ENCODE measurements at places on chromosomes 6 and 20. TPM values are rescaled to one million over a fixed set of nuclear protein-coding genes. Genes with fewer than 3 reads are reported as not detected.

DNA sequence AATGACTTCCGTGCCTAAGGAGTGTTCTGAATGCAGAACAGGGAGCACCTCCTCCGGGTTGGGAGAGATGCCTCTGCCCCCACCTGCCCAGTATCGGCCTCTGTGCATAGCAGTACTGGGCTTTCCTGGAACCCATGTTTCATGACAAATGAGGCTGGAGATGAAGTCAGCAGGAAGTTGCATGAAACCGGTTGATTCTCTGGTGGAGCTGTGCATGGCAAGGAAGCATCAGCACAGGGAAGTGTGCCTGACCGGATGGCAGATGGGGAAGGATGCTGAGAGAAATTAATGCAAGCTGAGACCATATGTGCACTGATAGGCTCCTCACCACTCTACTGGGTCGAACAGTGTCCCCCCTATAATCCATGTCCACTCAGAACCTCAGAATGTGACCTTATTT is 155.5 kb downstream of the CDH26 start:
- H3K27me3 ChIP-seq: peaks cover 17% of the 10 kb centered on the region
- no peak for DNase-seq
- H3K4me1 ChIP-seq: peaks cover 6% of the 10 kb centered on the region

GRCh38 chr20:8151372-8151771 is 19.3 kb downstream of the PLCB1 start:
- H3K27ac ChIP-seq: no peak overlapping the region
- H3K36me3 ChIP-seq: peaks cover 13% of the 10 kb centered on the region
- H3K4me1 ChIP-seq: peaks cover 90% of the 10 kb centered on the region
- no peak overlapping the region for H3K4me3 ChIP-seq
- H3K27me3 ChIP-seq: peaks cover 2% of the 10 kb centered on the region
- DNase-seq: no peak

- H3K27ac ChIP-seq: no peak overlapping the region
- H3K4me3 ChIP-seq: no peak overlapping the region
- peaks cover 12% of the 10 kb centered on the region for H3K27me3 ChIP-seq
- no peaks in the 10 kb centered on the region for H3K36me3 ChIP-seq
These were observed 181.2 kb upstream of the JAG1 start for GRCh38 chr20:10854976-10855375.

- DNase-seq: no peak
- no peaks in the 10 kb centered on the region for H3K4me1 ChIP-seq
- H3K36me3 ChIP-seq: no peaks in the 10 kb centered on the region
- no peak overlapping the region for H3K27ac ChIP-seq
- H3K27me3 ChIP-seq: no peaks in the 10 kb centered on the region
These were observed 68.0 kb downstream of the DOK5 start for GRCh38 chr20:54543369-54543768.

DNA sequence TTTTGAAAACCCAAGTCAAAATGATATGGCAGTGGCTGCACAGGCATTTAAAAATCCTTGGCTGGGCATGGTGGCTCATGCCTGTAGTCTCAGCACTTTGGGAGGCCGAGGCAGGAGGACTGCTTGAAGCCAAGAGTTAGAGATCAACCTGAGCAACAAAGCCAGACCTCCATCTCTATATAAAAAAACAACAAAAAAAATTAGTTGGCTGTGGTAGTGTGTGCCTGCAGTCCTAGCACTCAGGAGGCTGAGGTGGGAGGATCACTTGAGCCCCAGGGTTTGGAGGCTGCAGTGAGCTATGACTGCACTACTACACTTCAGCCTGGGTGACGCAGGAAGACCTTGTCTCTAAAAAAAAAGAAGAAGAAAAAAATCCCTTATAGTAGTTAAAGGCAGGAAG is 142.9 kb downstream of the MYB start:
- peaks cover 11% of the 10 kb centered on the region for H3K4me1 ChIP-seq
- no peaks in the 10 kb centered on the region for H3K27me3 ChIP-seq
- no peak overlapping the region for H3K4me3 ChIP-seq

TBXT gene
- total RNA-seq: not detected

TBX18 gene
- total RNA-seq: 21.8 TPM

DNA sequence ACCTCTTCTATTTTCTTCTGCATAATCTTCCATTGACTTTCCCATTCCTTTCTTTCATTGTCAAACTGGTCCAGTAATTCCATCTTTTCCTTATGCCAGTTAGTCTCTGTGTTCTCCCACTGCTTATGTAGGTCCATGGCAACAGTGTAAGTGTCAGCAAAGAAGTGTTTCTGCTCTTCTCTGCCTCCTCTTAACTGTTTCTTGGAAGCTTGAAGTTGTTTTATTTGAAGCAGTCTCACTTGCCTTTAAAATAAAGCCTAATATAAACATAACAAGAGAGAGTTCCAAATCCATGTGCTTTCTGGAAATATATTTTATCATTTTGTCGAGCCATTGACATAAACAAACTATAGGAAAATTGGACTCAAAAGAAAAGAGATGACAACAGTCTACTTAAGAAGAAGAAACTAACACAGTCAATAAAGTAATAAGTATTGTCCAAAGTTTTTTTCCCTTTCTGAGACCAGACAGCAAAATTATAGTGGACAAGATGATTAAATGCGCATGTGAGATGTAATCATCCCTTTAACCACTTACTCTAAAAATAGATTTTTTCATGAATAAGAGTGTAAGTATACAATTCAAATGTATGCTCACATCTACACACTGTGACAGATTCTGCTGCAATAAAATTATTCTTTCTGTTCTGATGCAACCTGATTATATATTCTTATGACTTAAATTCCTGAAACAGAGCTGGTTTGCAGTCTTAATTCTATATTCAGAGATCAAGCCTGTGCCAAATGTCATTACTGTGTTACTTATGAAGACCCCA is 5.2 kb downstream of the KIAA0408 start:
- no peaks in the 10 kb centered on the region for H3K36me3 ChIP-seq
- H3K4me3 ChIP-seq: no peak overlapping the region

DNA sequence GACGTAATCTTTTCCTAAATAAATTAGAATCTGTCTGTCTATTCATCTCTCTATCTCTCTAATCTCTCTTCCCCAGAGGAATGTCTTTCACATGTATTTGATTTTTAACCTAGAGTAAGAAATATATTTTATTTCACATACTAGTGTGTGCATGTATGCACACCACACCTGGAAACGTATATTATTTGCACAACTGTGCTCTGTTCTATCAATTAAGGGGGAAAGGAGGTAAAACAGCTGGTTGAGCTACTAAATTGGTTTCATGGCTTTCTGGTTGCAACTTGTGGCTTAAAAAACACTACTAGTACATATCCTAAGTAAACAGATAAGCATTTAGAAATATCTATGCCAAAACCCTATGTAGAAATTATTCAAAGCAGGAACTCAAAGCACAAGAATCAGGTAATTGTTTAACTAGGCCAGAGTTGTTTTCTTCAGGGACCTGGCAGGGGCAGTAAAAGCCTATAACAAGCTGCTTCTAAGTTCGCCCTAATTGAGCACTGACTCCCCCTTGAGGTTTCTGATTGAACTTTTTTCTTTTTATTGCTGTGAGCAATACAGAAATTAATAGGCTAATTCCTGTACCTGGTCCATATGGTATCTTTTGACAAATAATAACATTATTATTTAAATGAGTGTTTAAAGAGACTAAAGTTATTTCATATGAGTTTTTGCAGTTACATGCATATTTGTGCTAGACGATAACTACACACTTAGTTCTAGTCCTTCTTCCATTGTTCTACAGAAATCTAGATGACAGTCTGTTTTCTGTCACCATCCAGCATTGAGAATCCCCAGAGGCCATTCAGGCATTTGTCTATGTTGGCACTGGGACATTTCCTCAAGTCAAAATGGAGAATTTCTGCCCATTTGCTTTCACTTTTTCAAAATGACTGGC is 88.6 kb downstream of the MCHR2 start:
- no peak overlapping the region for H3K27ac ChIP-seq
- peak; percentile 62 for DNase-seq
- no peaks in the 10 kb centered on the region for H3K4me1 ChIP-seq
- no peak overlapping the region for H3K4me3 ChIP-seq

TRIM31 gene
- not detected for total RNA-seq

DNA sequence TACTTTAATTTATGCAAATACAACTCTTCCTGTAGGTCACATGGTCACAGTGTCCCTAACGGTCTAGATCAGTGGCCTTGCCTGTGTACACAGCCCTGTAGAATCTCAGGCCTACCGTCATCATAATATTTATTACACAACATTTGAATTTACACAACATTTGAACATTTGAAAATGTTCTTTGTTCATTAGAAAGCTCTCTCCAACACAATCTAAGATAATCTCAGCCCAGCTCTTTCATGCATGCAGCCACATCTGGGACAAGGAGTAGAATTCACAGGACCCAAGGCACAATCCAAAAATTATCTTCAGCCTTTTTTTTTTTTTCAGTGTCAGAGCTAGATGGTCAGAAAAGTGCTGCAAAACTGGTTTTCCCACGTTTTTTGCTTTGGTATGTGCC is 892.8 kb downstream of the TFAP2A start:
- H3K27me3 ChIP-seq: no peaks in the 10 kb centered on the region
- H3K36me3 ChIP-seq: peaks cover 7% of the 10 kb centered on the region
- H3K4me3 ChIP-seq: no peak overlapping the region

- DNase-seq: no peak
- peaks cover 7% of the 10 kb centered on the region for H3K4me1 ChIP-seq
- no peak overlapping the region for H3K27ac ChIP-seq
- H3K4me3 ChIP-seq: no peak overlapping the region
- H3K27me3 ChIP-seq: no peaks in the 10 kb centered on the region
These were observed 264.0 kb downstream of the LAMA2 start for GRCh38 chr6:129146902-129147301.

GRCh38 chr6:139881236-139881635 is 506.8 kb upstream of the CITED2 start:
- no peaks in the 10 kb centered on the region for H3K27me3 ChIP-seq
- H3K36me3 ChIP-seq: peaks cover 7% of the 10 kb centered on the region
- H3K27ac ChIP-seq: no peak overlapping the region
- H3K4me3 ChIP-seq: no peak overlapping the region
- peaks cover 54% of the 10 kb centered on the region for H3K4me1 ChIP-seq
- no peak for DNase-seq

C2 gene
- 0.34 TPM for total RNA-seq

Measured in HFFc6 (cell line).